ENCODE measurements at places on chromosomes 1 and 21. TPM values are rescaled to one million over a fixed set of nuclear protein-coding genes. Genes with fewer than 3 reads are reported as not detected.

CHAF1B gene
- 5.5 TPM for total RNA-seq

OR2AK2 gene
- not detected for total RNA-seq

- DNase-seq, result no peak
These were observed 84.9 kb upstream of the SLC44A3 start for GRCh38 chr1:94734963-94735901.

GRCh38 chr1:76254104-76255030 is 179.8 kb downstream of the ST6GALNAC3 start:
- no peak for DNase-seq

DNA sequence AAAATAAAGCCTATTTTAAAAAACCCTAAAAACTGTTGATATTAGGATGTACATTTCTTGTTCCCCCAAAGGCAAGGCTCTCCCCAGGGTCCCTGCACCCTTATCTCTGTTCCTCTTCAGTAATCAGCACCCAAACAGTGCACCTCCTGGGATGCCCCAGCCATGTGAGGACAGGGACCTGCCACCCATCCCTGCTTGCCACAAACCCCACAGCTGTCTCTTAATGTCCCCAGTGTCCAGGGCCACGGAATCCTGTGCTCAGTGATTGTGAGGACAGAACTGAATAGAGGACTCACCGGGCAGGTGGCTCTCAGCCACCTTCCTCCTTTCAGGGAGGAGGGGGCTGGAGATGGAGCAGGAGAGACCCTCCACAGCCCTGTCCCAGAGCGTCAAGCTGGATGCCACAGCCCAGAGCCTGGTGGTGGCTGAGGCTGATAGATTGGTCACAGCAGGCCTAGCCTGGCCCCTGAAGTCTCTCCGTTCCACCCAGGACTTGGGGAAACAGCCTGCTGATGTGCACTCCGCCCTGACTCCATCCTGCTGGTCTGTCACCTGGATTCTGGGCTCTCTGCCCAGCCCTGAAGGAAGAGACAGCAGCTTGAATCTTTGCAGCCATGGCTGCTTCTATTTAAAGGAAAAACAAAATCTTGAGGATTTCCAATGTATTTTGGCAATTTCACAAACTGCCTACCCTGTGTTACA is 23.1 kb downstream of the RNF187 start:
- DNase-seq, result no peak

Measured in osteocyte (in vitro differentiated cells).